ENCODE measurements at places on chromosomes 11 and 22.

DNA sequence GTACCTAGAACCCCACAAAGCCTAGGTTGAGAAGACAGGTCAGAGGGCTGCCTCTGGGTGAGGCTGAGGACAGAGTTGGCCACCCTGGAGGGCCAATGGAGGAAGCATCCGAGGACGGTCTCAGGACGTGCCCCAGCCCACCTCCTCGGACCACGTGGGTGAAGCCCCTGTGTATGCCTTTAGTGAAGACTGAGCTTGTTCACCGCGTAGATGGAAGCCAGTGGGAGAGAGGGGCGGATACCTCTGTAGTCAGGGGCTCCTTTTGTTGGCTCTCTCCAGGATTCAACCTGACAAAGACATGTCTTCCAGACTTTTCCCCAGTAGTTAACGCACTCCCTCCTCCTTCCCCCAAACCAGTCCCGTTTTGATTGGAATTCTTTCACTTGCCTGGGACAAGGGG, 110.7 kb downstream of the ZBTB16 start:
- no peak for DNase-seq

DNA sequence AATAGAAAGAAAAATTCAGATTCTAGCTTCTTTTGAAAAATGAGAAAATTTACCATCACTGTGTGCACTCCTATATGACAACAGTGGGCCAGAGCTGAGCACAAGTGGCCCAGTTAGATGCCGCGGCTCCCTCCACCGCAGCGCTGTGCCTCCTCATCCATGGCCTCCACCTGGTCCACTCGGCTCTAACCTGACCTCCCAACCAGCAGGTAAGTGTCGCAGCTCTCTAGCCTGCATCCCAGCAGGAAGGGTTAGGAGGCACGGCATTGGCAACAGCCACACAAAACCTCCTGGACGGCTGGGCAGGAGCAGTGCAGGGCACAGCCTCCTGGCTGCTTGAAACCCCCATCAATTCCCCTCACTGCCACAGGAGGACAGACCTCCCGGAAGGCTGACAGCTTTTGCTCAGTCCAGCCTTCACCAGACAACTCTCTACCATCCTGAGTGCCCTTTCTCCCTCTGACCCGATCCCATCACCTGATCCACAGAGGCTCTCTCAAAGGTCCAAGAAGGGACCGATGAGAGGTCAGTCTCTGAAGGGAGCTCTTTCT, 76.1 kb downstream of the RPL27A start:
- no peak for DNase-seq

- no peak for DNase-seq
These were observed 6.9 kb downstream of the RBM4B start for GRCh38 chr11:66670816-66671215.

DNA sequence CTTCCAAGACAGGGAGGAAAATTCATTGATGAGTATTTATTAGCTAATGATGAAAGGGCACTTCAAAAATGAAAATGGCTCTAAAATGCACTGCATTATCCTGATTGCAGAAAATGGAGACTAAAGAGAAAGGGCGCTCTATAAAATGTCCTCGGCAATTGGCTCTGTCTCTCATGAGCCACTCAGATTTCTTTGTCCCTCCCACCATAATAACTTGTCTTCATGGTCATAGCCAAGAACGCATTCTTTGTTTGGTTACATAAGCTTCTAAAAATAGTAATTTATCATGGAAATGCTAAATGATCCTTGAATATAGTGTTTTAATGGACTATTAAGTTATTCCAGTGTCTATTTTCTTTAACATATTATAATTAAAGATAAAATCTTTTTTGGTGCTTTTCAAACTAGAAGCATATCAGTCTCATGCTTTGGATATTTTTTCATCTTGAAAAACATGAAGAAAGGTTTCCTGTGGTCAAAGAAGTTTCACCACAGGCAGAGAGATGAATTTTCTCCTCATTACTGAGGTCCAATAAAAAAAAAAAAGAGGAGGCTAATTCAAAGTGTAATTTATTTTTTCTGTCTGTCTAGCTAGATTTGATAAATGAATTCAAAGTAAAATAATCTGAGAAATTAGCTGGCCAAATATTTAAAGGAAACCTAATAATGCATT, 238.1 kb upstream of the BLID start:
- DNase-seq, result peak; percentile 43

DNA sequence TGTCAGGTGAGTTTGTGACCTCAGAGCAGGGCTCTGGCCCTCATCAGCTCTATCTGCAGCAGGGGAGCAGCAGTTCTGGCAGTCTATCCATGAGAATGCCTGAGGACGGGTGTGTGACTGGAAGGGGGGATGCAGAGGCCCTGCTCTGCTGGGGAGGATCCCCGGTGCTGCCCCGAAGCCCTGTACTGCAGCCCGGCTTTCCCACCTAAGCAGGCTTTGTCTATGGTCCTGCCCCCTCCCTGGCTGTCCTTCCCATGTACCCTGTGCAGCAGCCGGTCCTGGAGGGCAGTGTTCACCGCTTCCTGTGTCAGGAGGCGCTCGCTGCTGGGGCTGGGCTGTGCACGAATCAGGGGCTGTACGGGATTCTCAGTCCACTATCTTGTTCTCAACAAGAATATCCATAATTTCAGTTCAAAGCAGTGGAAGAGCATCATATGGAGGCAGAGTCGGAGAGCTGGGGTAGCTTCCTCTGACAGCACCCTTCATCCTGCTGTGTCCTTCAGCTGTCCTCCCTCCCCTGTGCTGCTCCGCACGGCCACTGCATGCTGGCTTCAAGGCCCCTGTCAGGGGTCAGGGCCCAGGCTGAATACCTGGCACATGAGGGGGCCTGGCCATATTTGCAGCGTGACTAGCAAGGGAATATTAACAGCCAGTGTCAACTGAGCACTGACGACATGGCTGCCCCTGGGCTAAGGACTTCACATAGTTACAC, 125.2 kb downstream of the CTTN start:
- DNase-seq, result no peak

GRCh38 chr22:46407748-46408147, 72.2 kb downstream of the TRMU start:
- DNase-seq, result no peak

GRCh38 chr11:114058026-114058706, 1.3 kb upstream of the ZBTB16 start:
- DNase-seq, result no peak

DNA sequence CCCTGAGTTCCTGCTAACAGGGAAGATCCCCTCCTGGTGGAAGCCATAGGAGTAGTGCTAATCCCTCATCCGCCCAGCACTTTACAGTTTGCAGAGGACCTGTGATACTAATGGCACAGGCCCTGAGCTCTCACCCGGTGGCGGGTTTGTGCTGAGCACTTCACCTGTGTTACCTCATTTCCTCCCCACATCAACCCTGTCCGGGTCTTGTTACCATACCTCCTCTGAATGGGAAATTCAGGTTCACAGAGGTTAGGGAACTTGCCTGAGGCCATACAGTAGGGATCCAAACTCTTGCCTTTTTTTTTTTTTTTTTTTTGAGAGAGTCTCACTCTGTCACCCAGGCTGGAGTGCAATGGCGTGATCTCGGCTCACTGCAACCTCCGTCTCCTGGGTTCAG, 25.2 kb downstream of the CAPN1 start:
- DNase-seq, result no peak

DNA sequence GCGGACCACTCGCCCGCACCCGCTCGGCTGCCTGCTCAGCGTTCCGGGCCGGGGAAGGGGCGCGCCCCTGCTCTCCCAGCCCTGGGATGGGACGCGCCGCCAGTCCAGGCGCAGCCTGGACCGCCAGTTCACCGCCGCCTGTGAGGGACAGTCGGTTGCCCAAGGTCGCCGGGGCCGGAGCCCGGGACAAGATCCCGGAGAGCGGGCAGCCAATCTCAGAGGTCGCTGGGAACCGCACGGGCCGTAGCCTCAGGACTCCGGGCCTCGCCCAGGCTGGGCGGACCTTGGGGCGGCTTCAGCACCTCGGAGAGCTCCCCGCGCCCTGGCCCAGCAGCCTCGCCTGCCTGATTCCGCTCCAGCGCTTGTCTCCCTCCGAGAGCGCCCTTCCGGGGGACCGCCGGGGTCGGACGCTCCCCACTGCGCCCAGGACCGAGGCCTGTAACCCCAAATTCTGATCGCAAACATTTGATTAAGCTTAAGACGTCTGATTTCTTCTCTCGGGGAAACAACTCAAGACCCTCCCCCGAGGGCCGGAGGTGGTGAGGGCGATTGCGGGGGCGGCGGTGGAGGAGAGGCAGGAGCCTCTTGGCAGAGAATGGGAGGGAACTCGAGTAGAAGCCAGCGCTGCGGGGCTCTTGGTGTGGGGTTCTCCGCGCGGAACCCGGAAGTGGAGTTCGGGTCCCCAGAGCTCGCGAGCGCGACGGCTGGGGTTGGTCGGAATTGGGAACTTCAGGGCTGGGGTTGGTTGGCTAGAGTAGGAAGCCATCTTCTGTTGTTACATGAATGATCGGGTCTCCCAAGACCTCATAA, 1.1 kb upstream of the CHRM4 start:
- DNase-seq, result peak; percentile 84

DNA sequence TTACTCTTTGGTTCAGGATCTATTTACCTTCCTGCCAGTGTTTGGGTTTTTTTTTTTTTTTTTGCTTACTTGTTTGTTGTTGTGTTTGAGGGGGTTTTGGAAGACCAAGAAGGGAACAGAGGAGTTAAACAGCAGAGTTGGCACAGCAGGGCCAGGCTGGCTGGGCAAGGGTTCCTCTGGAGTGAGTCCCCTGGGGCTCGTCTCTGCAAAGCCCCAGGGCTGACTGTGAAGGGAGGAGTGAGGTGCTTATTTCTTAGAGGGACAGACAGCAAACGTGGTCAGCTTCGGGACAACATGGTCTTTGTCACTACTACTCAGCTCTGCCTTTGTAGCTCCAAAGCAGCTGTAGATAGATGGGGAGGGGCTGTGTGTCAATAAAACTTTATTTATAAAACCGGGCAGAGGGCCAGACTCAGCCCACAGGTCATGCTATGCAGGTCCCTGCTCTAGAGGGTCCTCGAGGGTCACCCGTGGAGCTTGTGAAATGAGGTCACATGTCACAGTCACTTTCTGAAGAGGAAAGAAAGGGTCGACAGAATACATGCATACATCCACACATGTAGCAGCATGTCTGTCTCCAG, 1404.7 kb downstream of the BRD1 start:
- no peak for DNase-seq

DNA sequence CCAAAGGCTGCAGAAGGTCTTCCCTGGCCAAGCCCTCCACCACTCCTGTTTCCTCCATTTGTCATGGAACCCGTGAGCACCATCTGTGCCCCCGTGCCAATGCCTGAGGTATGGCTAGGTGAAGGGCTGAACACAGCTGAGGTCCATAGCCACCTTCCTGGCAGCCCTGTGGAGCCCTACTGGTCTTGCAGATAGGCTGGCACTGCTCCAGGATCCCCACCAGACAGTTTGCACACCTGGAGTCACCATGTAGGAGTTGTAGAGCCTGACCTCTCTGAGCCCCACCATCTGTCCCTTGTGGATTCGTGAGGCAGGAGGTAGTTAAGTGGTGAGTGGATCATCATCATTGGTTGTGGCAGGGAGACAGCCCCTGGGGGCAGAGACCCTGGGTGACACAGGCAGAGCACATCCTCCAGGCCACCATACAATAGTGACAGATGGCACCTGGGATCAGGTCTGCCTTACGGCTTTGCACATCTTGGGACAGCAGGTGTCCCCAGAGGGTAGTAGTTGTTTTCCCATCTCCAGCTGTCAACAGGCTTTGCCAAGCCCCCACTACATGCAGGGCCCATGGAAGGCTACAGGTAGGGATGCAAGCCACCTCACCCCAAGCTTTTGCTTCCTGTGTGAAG, 52.5 kb upstream of the SUSD2 start:
- no peak for DNase-seq

DNA sequence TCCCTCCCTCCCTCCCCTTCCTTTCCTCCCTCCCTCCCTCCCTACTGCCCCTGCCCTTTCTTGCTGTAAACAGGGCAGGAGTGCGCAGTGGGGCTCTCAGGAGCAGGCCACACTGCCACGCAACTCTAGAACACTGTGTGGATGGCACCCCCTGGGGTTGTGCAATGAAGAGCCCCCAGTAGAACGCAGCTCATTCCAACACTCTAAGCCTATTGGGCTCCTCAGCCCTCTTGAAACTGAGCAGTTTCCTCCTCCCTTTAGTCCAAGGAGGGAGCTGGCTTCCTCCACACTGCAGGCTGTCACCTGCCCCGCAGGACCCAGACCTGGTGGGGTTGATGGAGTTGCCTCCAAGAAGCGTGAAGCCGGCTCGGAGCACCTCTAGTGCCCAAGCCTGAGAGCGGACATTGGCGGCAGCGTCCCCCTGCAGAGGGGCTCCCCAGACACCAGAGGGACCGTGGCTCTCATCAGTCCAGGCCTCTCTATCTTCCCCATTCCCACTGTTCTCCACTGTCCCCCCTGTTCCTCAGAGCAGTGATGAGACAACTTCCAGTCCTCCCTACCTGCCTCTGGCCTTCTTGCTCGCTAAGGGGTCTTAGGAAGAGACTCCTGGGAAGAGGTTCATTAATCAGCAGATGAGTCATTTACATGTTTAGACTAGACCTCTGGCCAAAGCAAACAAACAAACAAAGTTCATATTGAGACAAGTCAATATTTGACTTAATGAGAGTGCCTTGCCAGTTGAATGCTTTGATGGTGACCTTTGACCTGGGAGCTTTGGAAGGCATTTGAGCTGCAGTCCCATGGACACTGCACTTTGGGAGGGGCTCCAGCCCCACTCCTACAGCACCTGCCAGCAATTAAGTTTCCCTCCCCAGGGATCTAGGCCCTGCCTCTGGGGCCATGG, 64.0 kb downstream of the RPUSD4 start:
- no peak for DNase-seq

- no peak for DNase-seq
These were observed 6.5 kb downstream of the TENM4 start for GRCh38 chr11:79434283-79434682.

DNA sequence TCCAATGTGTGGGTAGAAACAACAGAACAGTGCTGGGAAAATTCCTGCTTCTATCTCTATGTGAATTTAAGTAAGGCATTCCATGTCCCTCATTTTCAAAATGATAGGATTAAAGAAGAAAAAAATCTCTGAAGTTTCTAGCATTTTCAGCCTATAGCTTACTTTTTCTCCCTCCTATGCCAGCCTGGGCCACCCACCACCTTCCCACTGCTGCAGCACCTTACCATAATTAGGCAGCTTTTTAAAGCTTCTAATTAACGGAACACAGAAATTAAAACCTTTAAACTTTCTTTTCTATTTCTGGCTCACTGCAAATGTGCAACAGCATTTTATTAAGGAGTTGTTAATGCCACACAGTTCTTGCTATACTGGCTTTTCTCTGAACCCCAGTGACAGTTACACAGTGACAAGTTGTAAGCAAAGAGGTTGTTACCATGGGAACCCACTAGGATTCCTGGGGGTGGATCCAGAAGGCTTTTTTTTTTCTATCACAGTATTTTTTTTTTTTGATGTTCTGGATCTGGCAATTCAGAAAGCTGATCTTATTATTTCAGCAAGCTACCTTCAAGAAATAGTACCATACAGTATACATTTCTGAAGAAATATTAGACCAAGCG, 20.2 kb downstream of the CELF1 start:
- DNase-seq, result peak; percentile 40

Measured in EH (cell line).